ENCODE measurements at places on chromosomes 3 and 15. TPM values are rescaled to one million over a fixed set of nuclear protein-coding genes. Genes with fewer than 3 reads are reported as not detected.
A peak's percentile ranks its signal among the peaks of the same experiment; 100 is the strongest.

DLL4 gene
- total RNA-seq, result 0.35 TPM

SLC27A2 gene
- total RNA-seq, result 6.2 TPM

EIF4E3 gene
- total RNA-seq, result 12.9 TPM

GRCh38 chr15:23538648-23539047 is 26.8 kb upstream of the MKRN3 start:
- no peaks in the 10 kb centered on the region for H3K36me3 ChIP-seq
- H3K4me3 ChIP-seq, result no peak overlapping the region
- DNase-seq, result no peak

- DNase-seq, result no peak
- no peaks in the 10 kb centered on the region for H3K36me3 ChIP-seq
- H3K4me1 ChIP-seq, result peaks cover 9% of the 10 kb centered on the region
- no peaks in the 10 kb centered on the region for H3K27me3 ChIP-seq
- H3K27ac ChIP-seq, result no peak overlapping the region
Observed at GRCh38 chr3:195546130-195546560, 3.0 kb upstream of the PPP1R2 start.

DNA sequence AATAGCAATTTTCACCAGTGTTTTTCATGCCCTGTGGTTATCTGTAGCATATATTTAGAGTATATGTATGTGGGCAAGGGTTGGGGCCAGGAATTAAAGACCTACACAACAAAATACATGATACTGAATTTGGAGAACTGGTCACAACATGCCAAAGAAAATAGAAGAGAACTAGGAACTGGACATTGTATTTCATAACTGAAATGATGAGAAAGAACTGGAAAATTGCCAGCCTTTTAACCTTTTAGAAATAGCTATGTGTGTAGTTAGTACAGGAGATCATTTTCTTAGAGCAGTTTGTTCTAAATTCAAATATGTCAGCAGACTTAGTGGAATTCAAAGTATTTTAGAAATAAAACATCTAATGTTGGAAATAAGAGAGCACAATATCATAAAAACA is 227.1 kb upstream of the CGNL1 start:
- H3K36me3 ChIP-seq, result peaks cover 37% of the 10 kb centered on the region
- H3K27me3 ChIP-seq, result no peaks in the 10 kb centered on the region

DNA sequence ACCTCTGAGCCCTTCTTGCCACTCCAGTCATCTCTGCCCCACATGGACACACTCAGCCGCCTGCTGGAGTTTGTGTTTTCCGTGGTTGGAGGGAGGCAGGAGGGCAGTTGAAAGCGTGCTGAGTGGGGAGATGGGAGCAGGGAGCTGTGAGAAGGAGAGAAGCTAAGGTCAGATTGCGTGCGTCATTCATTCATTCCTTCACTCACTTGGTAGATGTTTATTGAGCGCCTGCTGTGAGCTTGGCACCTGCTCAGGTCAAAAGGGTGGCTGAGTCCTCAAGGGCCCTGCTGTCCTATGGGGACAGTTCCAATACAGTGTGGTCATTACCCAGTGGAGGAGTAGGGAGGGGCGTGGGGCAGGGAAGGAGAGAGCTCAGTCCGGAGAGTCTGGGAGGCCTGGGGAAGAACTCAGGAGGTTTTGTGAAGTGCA is 23.5 kb downstream of the LIMD1 start:
- H3K4me3 ChIP-seq, result no peak overlapping the region
- no peak for DNase-seq
- no peaks in the 10 kb centered on the region for H3K36me3 ChIP-seq
- H3K27me3 ChIP-seq, result no peaks in the 10 kb centered on the region
- no peak overlapping the region for H3K27ac ChIP-seq
- H3K4me1 ChIP-seq, result no peaks in the 10 kb centered on the region

DNA sequence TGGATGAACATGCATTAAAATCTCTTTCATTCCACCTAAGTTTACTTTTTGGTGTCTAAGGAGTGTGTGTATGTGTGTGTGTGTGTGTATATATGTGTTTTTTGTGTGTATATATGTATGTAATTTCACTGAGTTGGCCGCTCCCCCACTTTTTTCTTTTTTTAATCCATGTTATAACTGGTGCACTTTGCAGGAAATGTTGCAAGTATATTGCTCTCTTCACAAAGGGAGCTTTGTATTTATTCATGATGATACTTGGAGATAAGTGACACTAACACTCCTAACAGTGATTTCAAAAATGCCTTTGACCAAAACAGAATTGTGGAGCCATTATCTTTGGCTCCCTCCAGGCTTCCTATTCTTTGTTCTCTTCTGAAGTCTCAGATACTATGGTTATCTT is 95.8 kb downstream of the FNDC3B start:
- H3K4me1 ChIP-seq, result peaks cover 24% of the 10 kb centered on the region
- no peak for DNase-seq
- H3K27me3 ChIP-seq, result no peaks in the 10 kb centered on the region

- no peak overlapping the region for H3K4me3 ChIP-seq
- H3K36me3 ChIP-seq, result peaks cover 70% of the 10 kb centered on the region
- no peaks in the 10 kb centered on the region for H3K4me1 ChIP-seq
- H3K27ac ChIP-seq, result no peak overlapping the region
- DNase-seq, result no peak
- no peaks in the 10 kb centered on the region for H3K27me3 ChIP-seq
Observed at GRCh38 chr3:52406231-52406661, 38.7 kb downstream of the SEMA3G start.

- no peak for DNase-seq
- no peak overlapping the region for H3K4me3 ChIP-seq
- H3K4me1 ChIP-seq, result peaks cover 19% of the 10 kb centered on the region
- no peaks in the 10 kb centered on the region for H3K36me3 ChIP-seq
Observed at GRCh38 chr15:31149088-31149505, 47.6 kb upstream of the TRPM1 start.

DNA sequence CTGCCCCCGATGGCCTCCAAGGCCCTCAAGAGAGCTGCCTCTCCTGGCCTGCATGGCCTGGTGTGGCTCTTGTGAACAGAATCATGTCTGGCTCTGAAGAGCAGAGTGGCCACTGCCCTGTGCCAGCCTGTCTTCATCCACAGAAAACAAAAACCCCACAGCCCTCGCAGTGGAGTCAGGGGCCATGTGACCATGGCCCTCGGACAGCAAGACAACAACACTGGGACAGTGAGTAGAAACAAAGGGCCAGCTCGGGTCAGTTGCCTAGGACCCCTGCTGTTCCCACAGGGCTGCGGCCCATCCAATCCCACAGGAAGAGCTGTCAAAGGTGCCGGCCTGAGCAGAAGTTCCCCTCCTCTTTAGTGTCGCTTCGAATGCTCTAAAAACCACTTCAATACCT is 72.5 kb downstream of the UMPS start:
- no peak overlapping the region for H3K4me3 ChIP-seq
- DNase-seq, result no peak
- peaks cover 13% of the 10 kb centered on the region for H3K36me3 ChIP-seq
- no peaks in the 10 kb centered on the region for H3K27me3 ChIP-seq
- H3K27ac ChIP-seq, result no peak overlapping the region

GRCh38 chr3:22893101-22893500 is 310.0 kb upstream of the UBE2E2 start:
- H3K36me3 ChIP-seq, result no peaks in the 10 kb centered on the region
- no peak overlapping the region for H3K27ac ChIP-seq
- no peak for DNase-seq
- H3K27me3 ChIP-seq, result no peaks in the 10 kb centered on the region

DNA sequence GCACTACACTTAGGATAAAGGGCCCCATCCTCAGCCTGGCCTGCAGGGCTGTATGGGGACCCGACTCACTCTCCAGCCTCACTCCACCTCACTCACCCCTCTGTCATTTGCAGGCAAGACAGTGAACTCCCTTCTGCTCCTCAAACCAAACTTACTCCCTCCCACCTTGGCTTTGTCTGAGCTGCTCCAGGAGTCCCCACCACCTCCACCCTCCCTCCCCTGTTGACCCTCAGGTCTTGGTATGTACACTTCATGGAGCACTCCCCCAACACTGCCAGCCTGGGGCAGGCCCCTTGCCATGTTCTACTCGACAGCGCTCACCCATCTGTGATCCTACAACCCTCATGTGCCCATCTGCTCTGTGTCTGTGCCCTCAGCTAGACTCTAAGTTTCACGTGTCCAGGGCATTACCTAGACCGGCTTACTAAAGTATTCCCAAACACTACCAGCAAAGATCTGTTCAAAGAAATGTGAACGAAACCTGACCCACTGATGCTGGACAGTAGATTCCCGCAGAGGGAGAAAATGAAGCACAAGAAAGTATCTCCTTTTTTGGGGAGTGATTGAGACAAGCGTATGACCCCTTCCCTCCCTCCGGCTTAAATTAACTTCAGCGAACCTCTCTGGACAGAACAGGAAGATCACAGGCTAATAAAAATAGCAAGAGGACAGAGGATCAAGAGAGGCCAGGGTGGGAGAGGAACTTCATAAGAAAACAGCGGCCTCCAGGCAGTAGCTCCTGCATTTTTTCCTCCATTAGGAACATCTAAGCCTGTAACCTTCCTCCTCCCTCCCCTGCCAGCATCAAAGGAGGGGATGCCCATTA is 113.2 kb downstream of the RFTN1 start:
- no peaks in the 10 kb centered on the region for H3K36me3 ChIP-seq
- no peak overlapping the region for H3K4me3 ChIP-seq
- H3K27ac ChIP-seq, result no peak overlapping the region
- no peak for DNase-seq
- no peaks in the 10 kb centered on the region for H3K4me1 ChIP-seq

- no peaks in the 10 kb centered on the region for H3K4me1 ChIP-seq
- H3K4me3 ChIP-seq, result no peak overlapping the region
- H3K27ac ChIP-seq, result no peak overlapping the region
- H3K27me3 ChIP-seq, result no peaks in the 10 kb centered on the region
- peak; percentile 43 for DNase-seq
Observed at GRCh38 chr3:142904639-142905436, 16.0 kb upstream of the PCOLCE2 start.
